ENCODE measurements at places on chromosomes 11 and 22. TPM values are rescaled to one million over a fixed set of nuclear protein-coding genes. Genes with fewer than 3 reads are reported as not detected.

Gene SLC7A4
- 0.16 TPM for total RNA-seq

Gene CLCF1
- total RNA-seq = 1.9 TPM

Gene LIF
- total RNA-seq = 107 TPM

Gene SEC14L2
- total RNA-seq = 2.2 TPM

Gene OMP
- not detected for total RNA-seq

Gene GDPD4
- total RNA-seq = not detected

Gene SHISAL1
- not detected for total RNA-seq

Gene DEUP1
- total RNA-seq = not detected

Gene OR10G4
- total RNA-seq = not detected

Gene INSC
- 0.61 TPM for total RNA-seq

Gene MS4A4E
- not detected for total RNA-seq

Gene SAA4
- total RNA-seq = not detected

Gene MLC1
- total RNA-seq = 2.9 TPM

Gene PITPNB
- total RNA-seq = 83.4 TPM

Gene OR52N4
- total RNA-seq = 0.23 TPM

Gene LAYN
- total RNA-seq = 40.1 TPM

Gene OR52I1
- not detected for total RNA-seq

Gene BAIAP2L2
- 0.70 TPM for total RNA-seq

Gene KCNK4
- total RNA-seq = 0.29 TPM

Gene DDB1
- total RNA-seq = 258 TPM

Gene RCOR2
- total RNA-seq = 0.16 TPM

Gene GPHA2
- total RNA-seq = not detected

Gene C11orf16
- total RNA-seq = not detected

Gene FSHB
- not detected for total RNA-seq

Gene GRAP2
- total RNA-seq = 183 TPM
